Calu3 (cell line): ENCODE measurements at places on chromosomes 12 and 14.

GRCh38 chr14:29603696-29604095 lies 324.0 kb downstream of the PRKD1 start:
- no peak for DNase-seq

DNA sequence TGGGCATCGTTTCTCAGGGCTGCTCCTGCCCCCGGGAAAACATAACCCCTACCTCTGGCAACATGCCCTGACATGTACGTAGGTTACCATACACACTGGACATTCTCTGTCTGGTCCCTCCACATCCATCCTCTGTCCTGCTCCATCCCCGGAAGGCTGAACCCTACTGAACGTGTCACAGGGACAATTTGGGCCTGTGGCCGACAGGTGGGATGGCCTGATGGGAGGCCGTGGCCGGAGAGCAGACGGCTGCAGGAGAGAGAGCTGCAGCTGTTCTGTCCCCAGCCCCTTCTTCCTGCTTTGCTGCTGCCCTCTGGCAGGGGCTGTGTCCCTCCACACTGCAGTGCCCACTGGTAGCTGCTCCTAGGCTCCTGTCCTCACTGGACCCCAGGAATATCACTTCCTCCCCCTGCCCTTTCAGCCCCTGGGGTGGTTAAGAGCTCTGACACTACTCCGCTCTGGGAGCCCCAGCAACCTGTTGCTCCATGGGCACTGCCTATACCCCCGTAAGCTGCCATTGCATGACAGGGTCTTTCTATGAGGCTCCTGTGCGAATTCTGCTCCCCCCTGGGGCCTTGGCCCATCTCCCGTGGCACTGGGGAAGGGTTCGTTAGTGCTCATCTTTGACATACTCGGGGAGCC lies 125.6 kb downstream of the RBM19 start:
- no peak for DNase-seq

- no peak for DNase-seq
Observed at GRCh38 chr14:76421662-76422061, 45.7 kb downstream of the ESRRB start.

- DNase-seq = no peak
Observed at GRCh38 chr14:24310646-24311604, at the start of gene LTB4R. Gene LTB4R, plus strand, starts transcription at chr14:24311502. Its CDS starts 4,150 bp downstream, at chr14:24315652.

GRCh38 chr12:95986635-95987570 lies 9.2 kb downstream of the HAL start:
- DNase-seq = no peak

DNA sequence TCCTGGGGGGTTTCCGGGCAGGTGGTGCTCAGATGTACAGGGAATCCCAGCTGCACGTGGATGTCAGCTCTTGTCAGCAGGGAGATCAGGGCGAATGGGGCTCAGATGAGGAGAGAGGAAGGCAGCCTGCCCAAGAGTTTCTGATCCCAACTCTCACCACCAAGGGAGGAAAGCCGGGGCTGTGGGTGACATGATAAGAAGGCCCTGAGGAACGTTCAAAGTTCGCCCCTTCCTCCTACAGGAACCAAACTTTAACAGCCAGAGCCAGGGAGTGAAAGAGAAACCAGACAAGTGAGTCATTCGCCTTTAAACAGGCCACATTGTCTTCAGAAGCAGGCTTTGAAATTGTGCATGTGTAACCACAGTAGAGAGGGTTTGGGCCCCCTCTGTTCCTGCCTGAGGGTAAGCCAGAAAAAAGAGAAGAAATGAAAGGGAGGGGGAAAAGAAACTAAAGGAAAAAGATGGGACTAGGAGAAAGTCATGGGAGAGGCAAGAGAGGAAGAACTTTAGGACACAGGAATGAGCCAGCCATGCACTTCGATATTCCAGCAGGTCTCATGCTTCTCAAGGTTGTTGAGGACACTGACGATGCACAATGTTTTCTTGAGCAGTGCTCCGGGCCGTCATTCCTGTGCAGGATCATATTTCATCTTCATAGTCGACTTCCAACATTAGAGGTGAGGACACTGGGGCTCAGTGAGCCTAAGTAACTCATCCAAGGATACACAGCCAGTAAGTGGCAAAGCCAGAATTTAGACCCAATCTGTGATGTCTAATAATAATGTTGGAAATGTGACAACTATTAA lies 691.4 kb upstream of the TBX3 start:
- DNase-seq = no peak
